ENCODE measurements at places on chromosomes 13 and 19.

DNA sequence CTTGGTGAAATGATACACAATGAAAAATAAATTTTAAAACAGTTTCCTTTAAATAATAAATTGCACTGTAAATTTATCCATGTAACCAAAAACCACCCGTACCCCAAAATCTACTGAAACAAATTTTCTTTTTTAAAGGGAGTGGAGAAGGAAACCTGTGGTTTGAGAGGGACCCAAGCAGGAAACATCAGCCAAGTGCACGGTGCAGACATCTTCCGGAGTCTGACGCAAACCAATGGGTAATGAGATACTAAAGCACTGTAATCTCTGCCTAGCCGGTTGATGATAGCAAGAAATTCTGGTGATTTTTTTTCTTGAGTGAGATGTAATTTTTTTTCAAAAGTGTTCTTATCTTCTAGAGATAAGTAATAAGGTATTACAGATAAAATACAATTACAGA is 115.4 kb downstream of the ABCC4 start:
- peaks cover 2% of the 10 kb centered on the region for H3K36me3 ChIP-seq
- peak overlapping the region; percentile 89 for H3K27ac ChIP-seq
- peak overlapping the region; percentile 16 for H3K4me3 ChIP-seq
- H3K27me3 ChIP-seq = no peaks in the 10 kb centered on the region
- no peak for DNase-seq

GRCh38 chr13:78569029-78569428 is 34.3 kb downstream of the POU4F1 start:
- peaks cover 13% of the 10 kb centered on the region for H3K27me3 ChIP-seq
- H3K36me3 ChIP-seq = no peaks in the 10 kb centered on the region
- no peaks in the 10 kb centered on the region for H3K4me1 ChIP-seq
- no peak overlapping the region for H3K27ac ChIP-seq
- no peak for DNase-seq

GRCh38 chr19:49692147-49692506 is 1.2 kb downstream of the CPT1C start:
- peaks cover 25% of the 10 kb centered on the region for H3K4me1 ChIP-seq
- H3K27ac ChIP-seq = no peak overlapping the region
- peaks cover 34% of the 10 kb centered on the region for H3K27me3 ChIP-seq
- no peak for DNase-seq
- peaks cover 12% of the 10 kb centered on the region for H3K36me3 ChIP-seq

- peak overlapping the region; percentile 89 for H3K4me3 ChIP-seq
- H3K4me1 ChIP-seq = peaks cover 43% of the 10 kb centered on the region
- H3K27me3 ChIP-seq = no peaks in the 10 kb centered on the region
- peak overlapping the region; percentile 100 for H3K27ac ChIP-seq
- H3K36me3 ChIP-seq = peaks cover 23% of the 10 kb centered on the region
Observed at GRCh38 chr19:6736169-6736916, 1.0 kb downstream of the GPR108 start.

GRCh38 chr19:29564574-29565005 is 38.8 kb downstream of the VSTM2B start:
- H3K27me3 ChIP-seq = peaks cover 61% of the 10 kb centered on the region
- DNase-seq = no peak
- peaks cover 21% of the 10 kb centered on the region for H3K4me1 ChIP-seq
- no peak overlapping the region for H3K27ac ChIP-seq
- H3K36me3 ChIP-seq = no peaks in the 10 kb centered on the region
- no peak overlapping the region for H3K4me3 ChIP-seq

- H3K4me3 ChIP-seq = no peak overlapping the region
- no peaks in the 10 kb centered on the region for H3K4me1 ChIP-seq
- H3K36me3 ChIP-seq = no peaks in the 10 kb centered on the region
- DNase-seq = no peak
Observed at GRCh38 chr13:34749046-34749445, 193.0 kb upstream of the NBEA start.

DNA sequence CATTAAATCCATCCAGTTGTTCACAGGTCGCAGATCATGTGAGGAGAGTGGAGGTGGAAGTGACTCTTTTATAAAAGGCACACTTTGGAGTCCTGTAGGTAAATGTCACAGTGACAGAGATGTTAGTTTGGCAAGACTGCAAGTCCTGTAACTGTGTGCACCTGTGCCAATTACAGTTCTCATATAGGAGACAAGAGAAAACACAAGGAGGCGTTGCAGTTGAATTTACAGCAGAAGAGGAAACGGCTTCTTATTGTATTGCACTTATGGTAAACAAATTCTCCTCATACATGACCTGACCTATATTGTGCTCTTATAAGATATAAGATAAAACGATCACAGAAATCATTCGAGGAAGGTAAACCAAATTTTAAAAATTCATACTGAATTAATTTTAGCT is 732.8 kb upstream of the SLC10A2 start:
- no peaks in the 10 kb centered on the region for H3K27me3 ChIP-seq
- H3K4me3 ChIP-seq = no peak overlapping the region
- H3K27ac ChIP-seq = no peak overlapping the region

GRCh38 chr13:45575146-45575829 is 40.3 kb downstream of the ERICH6B start:
- H3K36me3 ChIP-seq = no peaks in the 10 kb centered on the region
- H3K27me3 ChIP-seq = peaks cover 63% of the 10 kb centered on the region
- H3K27ac ChIP-seq = no peak overlapping the region
- no peaks in the 10 kb centered on the region for H3K4me1 ChIP-seq
- no peak overlapping the region for H3K4me3 ChIP-seq

- no peak overlapping the region for H3K27ac ChIP-seq
- H3K36me3 ChIP-seq = peaks cover 2% of the 10 kb centered on the region
- H3K27me3 ChIP-seq = no peaks in the 10 kb centered on the region
- no peak overlapping the region for H3K4me3 ChIP-seq
Observed at GRCh38 chr13:62997038-62997599, 1581.5 kb upstream of the PCDH20 start.

- no peak overlapping the region for H3K27ac ChIP-seq
- H3K27me3 ChIP-seq = no peaks in the 10 kb centered on the region
- no peak overlapping the region for H3K4me3 ChIP-seq
Observed at GRCh38 chr19:49801401-49801888, 11.6 kb downstream of the FUZ start.

DNA sequence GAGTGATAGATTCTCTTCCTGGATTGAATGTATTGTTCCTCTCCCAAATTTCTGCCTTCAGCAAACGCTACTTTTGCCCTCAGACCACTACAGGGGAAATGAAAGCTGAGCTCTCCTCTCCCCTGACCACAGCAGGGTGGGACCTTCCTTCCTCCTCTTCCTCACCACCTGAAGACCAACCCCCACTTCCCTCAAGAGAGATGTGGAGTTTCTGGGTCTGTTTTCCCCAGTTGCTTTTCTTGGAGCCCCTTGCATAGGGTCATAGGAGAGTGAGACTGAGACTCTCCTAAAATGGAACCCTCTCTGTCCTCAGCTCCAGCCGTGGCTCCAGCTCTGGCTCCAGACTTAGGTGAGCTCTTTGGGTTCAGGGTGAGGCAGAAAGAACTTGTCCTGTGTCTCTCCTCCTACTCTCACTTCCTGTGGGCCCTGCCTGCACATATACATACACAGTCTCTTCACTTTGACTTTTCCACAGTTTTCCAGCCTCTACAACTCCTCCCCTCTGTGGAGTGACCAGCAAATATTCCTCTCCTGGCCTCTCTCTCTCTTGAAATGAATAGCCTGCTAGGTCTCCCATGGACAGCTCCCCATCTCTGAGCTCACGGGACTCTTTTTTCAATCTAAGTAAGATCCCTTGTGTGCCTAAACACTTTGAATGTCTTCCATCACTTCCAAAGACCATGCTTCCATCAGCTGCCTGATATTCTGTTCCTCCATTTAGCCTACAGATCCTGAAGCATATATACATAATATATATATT is 19.2 kb upstream of the ZNF175 start:
- H3K27me3 ChIP-seq = peaks cover 80% of the 10 kb centered on the region
- peak overlapping the region; percentile 9 for H3K4me3 ChIP-seq
- H3K4me1 ChIP-seq = peaks cover 22% of the 10 kb centered on the region
- H3K36me3 ChIP-seq = peaks cover 2% of the 10 kb centered on the region
- no peak overlapping the region for H3K27ac ChIP-seq

GRCh38 chr13:38900188-38900587 is 90.4 kb downstream of the STOML3 start:
- H3K4me3 ChIP-seq = no peak overlapping the region
- no peak overlapping the region for H3K27ac ChIP-seq
- H3K27me3 ChIP-seq = no peaks in the 10 kb centered on the region
- no peaks in the 10 kb centered on the region for H3K36me3 ChIP-seq

DNA sequence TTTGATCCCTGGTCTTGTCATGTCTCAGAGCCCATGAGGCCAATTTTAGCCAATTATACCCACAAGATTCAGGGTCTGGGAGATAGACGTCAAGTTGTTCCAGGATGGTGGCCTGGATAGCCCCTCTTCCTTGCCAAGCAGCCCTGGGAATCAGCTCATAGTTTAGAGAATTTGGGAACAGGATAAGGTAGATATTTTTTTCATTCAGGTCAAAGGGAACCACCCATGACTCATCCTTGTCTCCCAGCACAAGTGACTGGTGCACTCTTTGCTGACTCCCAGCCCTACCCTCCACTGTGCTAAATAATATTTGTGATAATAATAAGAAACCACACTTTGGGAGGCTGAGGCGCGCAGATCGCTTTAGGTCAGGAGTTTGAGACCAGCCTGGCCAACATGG is 17.1 kb upstream of the S1PR4 start:
- no peak overlapping the region for H3K27ac ChIP-seq
- H3K27me3 ChIP-seq = no peaks in the 10 kb centered on the region
- H3K4me3 ChIP-seq = no peak overlapping the region
- DNase-seq = no peak

DNA sequence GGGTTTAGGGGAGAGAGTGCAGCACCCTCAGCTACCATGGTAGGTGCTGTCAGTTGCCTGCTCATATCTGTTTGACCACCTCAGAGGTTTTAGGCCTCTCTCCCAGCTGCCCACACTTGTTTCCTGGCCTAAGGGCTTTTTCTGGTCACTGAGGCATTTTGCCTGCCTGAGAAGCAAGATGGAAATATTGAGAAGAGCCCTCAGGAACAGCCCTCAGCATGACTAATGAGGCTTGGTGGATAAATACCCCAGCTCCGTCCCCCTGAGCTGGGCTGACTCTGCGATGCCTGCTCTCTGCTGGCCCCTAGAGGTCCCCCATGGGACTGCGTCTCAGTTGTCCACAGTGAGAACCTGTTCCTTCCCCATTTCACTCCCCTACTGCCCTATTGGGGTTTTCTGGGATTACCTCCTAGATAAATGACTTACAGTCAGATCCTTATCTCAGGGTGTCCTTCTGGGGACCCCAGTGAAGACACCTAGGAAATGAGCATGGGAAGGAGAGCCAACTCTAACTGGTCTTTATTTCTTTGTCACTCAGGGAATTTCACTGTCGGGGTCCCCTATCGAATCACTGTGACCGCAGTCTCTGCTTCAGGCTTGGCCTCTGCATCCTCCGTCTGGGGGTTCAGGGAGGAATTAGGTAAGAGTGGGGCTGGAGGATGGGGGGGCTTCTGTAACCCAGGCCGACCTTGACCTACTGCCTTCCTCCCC is 13.3 kb downstream of the PALM3 start:
- no peaks in the 10 kb centered on the region for H3K27me3 ChIP-seq
- DNase-seq = peak; percentile 65
- peaks cover 7% of the 10 kb centered on the region for H3K4me1 ChIP-seq
- H3K36me3 ChIP-seq = peaks cover 78% of the 10 kb centered on the region

- peaks cover 5% of the 10 kb centered on the region for H3K36me3 ChIP-seq
- H3K4me3 ChIP-seq = no peak overlapping the region
- H3K4me1 ChIP-seq = peaks cover 23% of the 10 kb centered on the region
- no peak for DNase-seq
Observed at GRCh38 chr13:110557082-110557481, 4.4 kb downstream of the RAB20 start.

- peaks cover 15% of the 10 kb centered on the region for H3K4me1 ChIP-seq
- DNase-seq = peak; percentile 46
- peaks cover 5% of the 10 kb centered on the region for H3K36me3 ChIP-seq
- no peak overlapping the region for H3K27ac ChIP-seq
Observed at GRCh38 chr19:47427241-47428176, 8.2 kb upstream of the MEIS3 start.

- H3K36me3 ChIP-seq = no peaks in the 10 kb centered on the region
- H3K4me1 ChIP-seq = no peaks in the 10 kb centered on the region
- no peaks in the 10 kb centered on the region for H3K27me3 ChIP-seq
- H3K27ac ChIP-seq = no peak overlapping the region
Observed at GRCh38 chr13:100594731-100595130, 6.1 kb upstream of the GGACT start.

GRCh38 chr19:31068268-31068667 is 281.0 kb downstream of the TSHZ3 start:
- DNase-seq = no peak
- H3K27me3 ChIP-seq = peaks cover 67% of the 10 kb centered on the region
- H3K4me3 ChIP-seq = no peak overlapping the region
- H3K27ac ChIP-seq = no peak overlapping the region
- no peaks in the 10 kb centered on the region for H3K36me3 ChIP-seq
- H3K4me1 ChIP-seq = no peaks in the 10 kb centered on the region

DNA sequence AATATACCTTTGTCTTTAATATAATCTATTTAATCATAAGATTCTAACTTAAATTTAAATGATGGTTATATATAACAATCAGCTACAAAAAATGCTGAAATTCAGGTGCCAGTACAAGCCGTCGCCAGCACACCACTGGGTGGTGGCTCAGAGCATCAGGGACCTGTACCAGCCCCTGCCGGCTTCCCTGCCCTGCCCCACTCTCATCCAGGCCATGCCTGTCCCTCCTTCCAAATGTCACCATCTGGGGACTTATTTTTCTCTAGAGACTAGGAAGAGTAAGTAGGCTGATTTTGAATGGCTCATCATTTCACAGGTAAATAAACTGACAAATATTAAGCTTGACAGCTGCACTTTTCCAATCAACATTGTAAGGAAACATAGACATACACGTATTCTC is 1.6 kb downstream of the METTL21C start:
- H3K4me1 ChIP-seq = peaks cover 3% of the 10 kb centered on the region
- no peak overlapping the region for H3K4me3 ChIP-seq
- peaks cover 79% of the 10 kb centered on the region for H3K27me3 ChIP-seq
- H3K27ac ChIP-seq = no peak overlapping the region

DNA sequence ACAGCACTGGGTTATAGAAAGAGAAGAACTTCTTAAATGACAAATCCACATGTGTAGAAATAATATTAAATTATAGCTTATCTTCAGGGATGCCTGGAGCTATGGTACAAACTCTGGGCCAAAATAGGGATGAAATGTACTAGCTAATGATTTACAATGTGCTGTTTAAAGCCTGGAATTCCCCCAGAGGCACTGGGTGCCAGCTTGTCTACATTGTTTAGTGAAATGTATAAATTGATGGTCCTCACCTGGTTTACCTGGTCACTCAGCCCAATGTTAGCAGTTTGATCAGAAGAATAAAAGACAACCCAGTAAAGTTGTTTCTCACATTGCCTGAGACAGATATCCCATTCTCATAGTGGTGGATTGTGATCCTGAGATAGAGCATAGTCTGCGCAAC is 597.2 kb downstream of the DIAPH3 start:
- H3K4me1 ChIP-seq = no peaks in the 10 kb centered on the region
- H3K36me3 ChIP-seq = no peaks in the 10 kb centered on the region
- H3K27ac ChIP-seq = no peak overlapping the region
- no peak overlapping the region for H3K4me3 ChIP-seq

Data from central memory CD8-positive, alpha-beta T cell (primary cell).